ENCODE measurements at places on chromosomes 11 and 22. TPM values are rescaled to one million over a fixed set of nuclear protein-coding genes. Genes with fewer than 3 reads are reported as not detected.

The CRYBA4 gene
- not detected for total RNA-seq

The FXYD6 gene
- not detected for total RNA-seq

The NXPE1 gene
- not detected for total RNA-seq

The KCNK4 gene
- total RNA-seq, result 0.29 TPM

The TRPM5 gene
- total RNA-seq, result under 0.01 TPM

The MIAT gene
- total RNA-seq, result 1.8 TPM

The LINC01488 gene
- total RNA-seq, result not detected

The WDR74 gene
- total RNA-seq, result 34.0 TPM

The RSF1 gene
- total RNA-seq, result 36.9 TPM

The TSPAN18 gene
- 5.8 TPM for total RNA-seq

The MFRP gene
- total RNA-seq, result not detected

The KCNJ1 gene
- not detected for total RNA-seq

The TRIM51 gene
- total RNA-seq, result not detected

The ABTB2 gene
- total RNA-seq, result 5.1 TPM

The ZNF215 gene
- 4.3 TPM for total RNA-seq

The FIBIN gene
- total RNA-seq, result 30.0 TPM

The PGAP2 gene
- 10.9 TPM for total RNA-seq

The TOM1 gene
- total RNA-seq, result 131 TPM

The F2 gene
- total RNA-seq, result not detected

The TTC28 gene
- 48.1 TPM for total RNA-seq

The PANX2 gene
- 0.29 TPM for total RNA-seq

The CDCA5 gene
- total RNA-seq, result 3.3 TPM

The ELF5 gene
- not detected for total RNA-seq

The MAML2 gene
- 19.2 TPM for total RNA-seq

The SGSM1 gene
- not detected for total RNA-seq

The GAL gene
- total RNA-seq, result not detected

The GAB4 gene
- total RNA-seq, result not detected

The APOA5 gene
- total RNA-seq, result not detected
